Bronchial epithelial cell (primary cell): ENCODE measurements at places on chromosomes 16 and 17. TPM values are rescaled to one million over a fixed set of nuclear protein-coding genes. Genes with fewer than 3 reads are reported as not detected.

GRCh38 chr16:83685615-83686165 is 122.1 kb upstream of the HSBP1 start:
- no peak for DNase-seq

DNA sequence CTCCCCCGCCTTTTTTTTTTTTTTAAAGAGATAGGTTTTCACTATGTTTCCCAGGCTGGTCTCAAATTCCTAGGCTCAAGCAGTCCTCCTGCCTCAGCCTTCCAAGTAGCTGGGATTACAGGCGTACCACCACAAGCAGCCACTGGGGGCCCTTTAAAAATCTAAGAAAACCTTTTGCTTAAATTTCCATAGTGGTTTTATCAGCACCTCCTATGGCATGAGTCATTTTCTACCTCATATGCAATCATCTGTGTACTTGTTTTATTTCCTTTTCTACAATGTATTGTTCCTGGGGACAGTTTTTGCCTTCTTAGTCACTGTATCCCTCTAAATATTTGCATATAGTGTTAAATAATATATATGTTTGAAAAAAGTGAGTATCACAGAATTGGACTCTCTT is 29.2 kb downstream of the GNA13 start:
- peak; percentile 85 for DNase-seq

GRCh38 chr16:85446951-85447692 is 166.0 kb upstream of the GSE1 start:
- DNase-seq: no peak

- peak; percentile 95 for DNase-seq
These were observed 1.6 kb upstream of the DUSP14 start for GRCh38 chr17:37488009-37488604.

DNA sequence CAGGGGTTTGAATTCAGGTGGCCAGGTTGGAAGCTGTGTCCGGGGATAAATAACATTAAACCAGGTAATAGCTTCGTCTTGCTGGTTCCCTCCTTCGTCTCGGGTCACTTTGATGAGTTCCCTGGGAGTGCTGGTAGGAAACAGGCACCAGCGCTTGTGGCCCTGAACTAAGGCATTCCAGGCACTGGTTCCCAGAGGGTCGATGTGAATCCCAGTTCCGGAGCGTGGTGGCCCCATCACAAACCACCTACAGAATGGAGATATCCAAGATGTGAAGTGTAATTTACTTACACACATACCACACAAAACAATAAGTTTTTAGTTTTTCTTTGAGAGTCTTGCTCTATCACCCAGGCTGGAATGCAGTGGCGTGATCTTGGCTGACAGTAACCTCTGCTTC is 2.6 kb downstream of the JMJD6 start:
- no peak for DNase-seq

GRCh38 chr16:78292086-78292843 is 192.8 kb downstream of the WWOX start:
- no peak for DNase-seq

DNA sequence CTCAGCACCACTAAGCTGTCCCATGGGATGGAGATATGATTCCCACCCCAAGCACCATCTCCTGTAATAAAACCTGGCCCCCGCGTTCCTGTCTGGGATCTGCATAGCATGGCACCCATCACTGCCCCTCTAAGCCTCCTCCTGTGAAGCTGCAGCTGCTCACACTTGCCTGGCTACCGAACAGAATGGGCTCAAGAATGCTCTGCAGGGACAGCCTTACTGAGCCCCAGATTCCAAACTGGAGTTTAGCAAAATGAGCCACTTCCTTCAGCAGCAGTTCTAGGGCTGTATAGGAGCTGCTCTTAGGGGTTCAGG is 256.1 kb downstream of the CPPED1 start:
- DNase-seq: no peak

- DNase-seq: no peak
These were observed 78.9 kb upstream of the PLCG2 start for GRCh38 chr16:81700071-81700779.

DNA sequence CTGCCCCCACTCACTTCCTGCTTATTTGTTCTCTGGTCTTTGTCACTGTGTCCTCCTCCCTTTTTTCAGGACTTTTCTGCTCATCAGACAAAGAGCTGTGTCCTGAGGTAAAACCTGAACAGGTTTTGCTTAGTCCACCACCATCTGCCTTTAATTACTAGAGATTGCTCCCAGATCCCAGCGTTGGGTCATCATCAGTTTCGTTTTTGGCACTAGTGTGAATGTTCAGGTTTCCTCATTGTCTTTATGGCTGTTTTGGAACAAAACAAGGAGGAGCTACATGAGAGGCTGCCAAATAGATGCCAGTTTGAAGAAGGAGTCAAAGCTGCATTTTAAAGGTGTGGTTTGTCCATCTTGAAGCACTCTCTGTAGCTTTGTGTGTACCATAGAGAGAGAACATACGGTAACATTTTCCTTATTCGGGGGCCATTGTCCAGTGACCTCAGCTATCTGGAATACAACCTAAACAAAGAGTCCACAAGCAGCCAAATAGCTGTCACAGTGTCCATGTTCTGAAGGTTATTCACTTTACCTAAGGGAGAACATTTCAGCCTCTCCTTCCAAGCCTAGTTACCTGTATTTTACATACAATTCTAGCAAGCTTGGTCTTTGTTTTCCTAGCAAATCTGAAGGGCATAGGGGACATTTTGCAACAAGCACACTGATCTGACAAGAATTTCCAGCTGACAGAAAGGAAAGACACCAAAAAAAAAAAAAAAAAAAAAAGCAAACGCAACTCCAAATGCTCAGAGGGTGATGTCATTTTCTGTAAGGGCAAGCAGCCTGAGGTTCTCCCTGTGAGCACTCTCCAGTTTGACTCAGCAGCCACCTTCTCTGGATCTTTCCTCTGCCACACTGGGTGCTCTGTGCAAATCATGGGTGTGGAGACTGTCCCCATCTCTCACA is 196.1 kb downstream of the NTN1 start:
- peak; percentile 58 for DNase-seq

DNA sequence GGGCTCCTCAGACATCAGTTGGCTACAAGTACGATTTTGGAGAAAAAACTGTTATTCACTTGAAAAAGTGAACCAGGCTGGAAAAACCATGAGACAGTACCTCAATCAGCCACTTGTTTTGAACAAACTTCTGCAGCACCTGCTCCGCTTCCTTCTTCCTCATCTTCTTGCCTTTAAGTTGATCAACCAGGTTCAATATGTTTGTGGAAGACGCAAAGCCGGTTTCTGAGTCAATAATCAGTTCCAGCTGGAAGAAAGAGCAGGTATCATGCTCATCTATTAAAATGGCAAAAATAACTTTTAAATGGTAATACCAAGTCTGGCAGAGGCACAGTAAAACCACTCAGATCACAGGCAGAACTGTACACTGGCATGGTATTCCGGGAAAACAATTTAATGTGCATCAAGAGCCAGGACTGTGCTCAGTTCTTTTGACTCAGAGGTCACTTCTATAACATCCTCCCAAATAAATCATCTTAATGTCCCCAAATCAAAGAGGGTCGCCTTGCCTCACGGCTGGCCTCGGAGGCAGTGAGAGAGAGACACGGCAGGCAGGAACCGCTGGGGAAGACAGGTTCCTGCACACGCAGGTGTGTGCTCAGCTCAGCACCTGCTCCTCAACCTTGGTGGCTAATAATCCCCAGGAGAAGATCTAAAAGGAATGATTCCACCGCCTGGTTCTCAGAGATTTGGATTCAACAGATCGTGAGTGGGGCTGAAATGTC is 29.7 kb downstream of the KDM8 start:
- no peak for DNase-seq

DNA sequence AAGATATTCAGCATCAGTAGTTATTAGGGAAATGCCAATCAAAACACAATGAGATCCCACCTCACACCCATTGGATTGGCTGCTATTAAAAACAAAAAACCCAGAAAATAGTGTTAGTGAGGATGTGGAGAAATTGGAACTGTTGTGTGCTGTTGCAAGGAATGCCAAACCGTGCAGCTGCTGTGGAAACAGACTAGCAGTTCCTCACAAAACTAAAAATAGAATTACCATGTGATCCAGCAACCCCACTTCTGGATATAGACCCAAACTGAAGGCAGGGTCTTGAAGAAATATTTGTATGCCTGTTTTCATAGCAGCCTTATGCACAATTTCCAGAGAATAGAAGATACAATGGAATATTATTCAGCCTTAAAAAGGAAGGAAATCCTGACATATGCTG is 46.0 kb downstream of the FOXK2 start:
- DNase-seq: no peak

DNA sequence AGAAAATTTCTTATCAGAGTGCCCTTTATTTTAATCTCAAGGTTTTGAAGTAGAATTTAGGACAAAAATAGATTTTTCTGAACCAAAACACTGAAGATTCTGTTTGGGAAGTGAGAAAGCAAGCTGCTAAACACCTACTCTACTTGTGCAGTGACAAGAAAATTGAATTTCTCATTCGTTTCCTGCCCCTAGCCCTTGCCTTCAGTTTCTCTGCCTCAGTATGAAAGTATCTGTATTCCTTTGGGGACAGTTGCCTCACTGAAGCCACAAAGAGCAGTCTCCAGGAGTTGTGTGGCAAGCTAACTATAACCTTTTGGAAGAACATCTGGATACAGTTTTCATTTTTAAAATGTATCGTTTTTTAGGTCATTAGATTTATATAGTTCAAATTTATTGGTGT is 19.7 kb downstream of the MOSMO start:
- DNase-seq: no peak

DNA sequence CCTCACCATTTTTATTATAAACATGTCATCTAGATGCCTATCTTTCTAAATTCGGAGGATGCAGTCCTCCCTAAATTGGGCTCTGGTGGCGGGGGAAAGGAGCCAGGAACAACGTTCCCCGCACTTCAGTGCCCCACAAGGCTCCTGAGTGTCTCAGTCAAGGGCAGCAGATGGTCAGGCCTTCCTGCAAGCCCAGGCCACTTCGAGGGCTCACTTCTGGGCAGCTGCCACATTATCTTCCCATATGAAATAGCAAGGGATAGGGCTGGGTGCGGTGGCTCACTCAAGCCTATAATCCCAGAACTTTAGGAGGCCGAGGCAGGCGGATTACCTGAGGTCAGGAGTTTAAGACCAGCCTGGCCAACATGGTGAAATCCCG is 32.3 kb downstream of the FBXO31 start:
- no peak for DNase-seq

DNA sequence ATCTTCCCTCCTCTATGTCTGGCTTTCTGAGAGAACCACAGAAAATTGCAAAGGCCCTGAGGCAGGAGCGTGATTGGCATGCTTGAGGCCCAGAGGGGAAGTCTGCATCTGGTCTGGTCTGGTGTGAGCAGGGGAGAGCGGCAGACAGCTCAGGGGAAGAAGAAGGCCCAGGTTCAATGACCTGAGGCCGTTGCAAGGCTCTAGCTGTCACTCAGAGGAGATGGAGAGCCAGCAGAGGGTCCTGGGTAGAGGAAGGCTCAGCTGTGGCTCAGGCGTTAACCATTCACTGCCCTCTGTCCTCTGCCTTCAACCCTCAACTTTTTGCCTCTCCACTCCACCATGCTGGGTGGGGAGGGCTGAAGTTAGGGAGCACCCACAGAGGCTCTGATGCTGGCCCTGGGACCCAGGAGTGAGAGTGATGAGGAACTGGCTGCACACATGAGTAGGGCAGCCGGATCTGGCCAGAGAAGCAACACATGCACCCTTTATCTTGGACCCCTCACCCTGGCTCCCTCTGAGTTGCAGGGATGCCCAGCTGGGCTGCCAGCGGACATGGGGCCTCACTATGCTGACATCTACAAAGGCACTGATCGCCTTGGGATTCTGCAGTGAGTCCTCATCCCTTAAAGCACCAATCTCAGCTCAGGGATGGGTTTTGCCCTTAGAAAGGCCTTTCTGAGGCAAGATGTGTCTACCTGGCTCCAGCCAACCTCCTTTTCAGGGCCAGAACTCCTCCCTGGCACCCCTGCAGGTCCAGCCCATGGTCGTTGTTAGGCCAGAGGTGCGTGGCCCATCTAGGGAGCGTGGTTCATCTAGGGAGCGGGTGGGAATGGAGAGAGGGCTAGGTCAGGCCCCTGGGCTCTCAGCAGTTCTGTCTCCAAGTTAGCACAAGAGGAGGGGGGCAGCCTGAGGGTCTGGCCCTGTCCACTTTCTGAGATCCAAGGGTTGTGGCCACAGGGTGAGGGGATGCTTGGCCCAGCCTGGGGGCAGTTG is 7.7 kb upstream of the KRTAP17-1 start:
- no peak for DNase-seq

DNA sequence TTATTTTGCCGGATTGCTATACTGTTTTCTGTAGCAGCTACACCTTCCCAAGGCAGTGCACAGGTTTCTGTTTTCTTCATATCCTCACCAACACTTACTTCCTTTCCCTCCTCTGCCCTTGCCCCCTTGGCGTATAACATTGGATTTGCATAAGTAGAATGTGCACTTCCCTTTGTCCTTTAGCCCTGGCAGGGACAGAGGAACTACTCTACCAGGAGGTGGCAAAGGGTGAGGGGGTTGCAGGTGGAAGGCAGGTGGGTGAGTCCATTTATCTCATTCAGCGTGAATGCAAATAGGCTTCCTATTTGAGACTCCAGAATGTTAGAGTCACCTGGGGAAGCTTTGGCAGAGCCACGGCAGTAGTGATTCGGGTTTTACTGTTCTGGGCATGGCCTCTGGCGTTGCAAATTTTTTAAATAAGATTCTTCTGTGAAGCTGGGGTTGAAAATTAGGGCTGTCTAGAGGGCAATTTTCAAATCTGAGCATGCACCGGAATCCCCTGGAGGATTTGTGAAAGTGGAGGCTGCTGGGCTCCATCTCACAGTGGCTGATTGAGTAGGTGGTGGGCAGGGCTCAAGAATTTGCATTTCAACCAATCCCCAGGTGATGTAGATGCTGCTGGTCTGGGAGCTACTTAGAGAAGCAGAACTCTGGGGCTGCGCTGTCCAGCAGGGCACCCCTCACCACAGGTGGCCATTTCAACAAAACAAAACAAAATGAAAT is 84.7 kb downstream of the PLCG2 start:
- DNase-seq: no peak

DNA sequence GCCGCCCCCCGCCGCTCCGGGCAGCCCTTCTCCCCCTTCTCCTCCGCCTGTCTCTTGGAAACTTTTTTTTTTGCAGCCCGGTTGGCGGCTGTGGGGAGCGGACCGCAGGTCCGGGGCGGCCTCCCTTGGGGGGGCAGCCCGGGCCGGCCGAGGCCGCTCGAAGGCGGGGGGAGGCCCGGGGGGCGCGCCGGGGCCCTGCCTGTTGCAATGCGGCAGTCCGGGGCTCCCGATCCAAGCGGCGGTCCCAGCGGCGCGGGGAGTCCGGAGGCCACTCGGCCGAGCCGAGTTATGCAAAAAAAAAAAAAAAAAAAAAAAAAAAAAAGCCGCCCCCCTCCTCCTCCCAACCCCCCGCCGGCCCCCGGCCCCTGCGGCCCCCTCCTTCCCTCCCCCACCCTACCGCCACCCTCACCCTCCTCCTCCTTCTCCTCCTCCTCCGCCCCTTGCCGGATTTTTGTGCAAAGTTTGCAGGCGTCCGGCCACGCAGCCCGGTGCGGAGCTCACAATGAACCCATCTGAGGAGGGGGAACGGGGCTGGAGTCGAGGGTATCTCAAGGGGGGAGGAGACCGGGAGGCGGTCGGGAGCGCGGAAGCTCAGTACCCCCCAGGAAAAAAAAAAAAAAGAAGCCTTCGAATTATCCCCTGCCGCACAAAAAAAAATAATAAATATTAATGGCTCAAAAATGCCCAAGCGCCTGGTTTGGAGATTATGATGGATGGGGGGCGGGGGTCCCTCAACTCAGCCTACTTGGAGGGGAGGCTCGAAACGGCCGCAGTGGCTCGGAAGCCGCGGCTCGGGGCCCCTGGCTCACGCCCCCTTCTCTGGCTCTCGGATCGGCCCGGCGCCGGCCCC is at the start of gene ZNF423:
TSS of gene ZNF423 (minus strand) at position 291 of the 850 bp plus-strand sequence. CDS start 338 bp downstream, outside the sequence.
- no peak for DNase-seq

MT1M gene
- total RNA-seq: 0.26 TPM in 1 of 2 replicates, not detected in the other

NPIPA3 gene
- total RNA-seq: 0.53 and 2.0 TPM in 2 replicates

KRT9 gene
- 0.26 and 0.51 TPM in 2 replicates for total RNA-seq

ZKSCAN2 gene
- 1.8 and 3.4 TPM in 2 replicates for total RNA-seq

TLCD3B gene
- total RNA-seq: not detected in 2 replicates

C1QTNF1 gene
- 0.13 and 0.79 TPM in 2 replicates for total RNA-seq

KLHL10 gene
- under 0.01 and 0.13 TPM in 2 replicates for total RNA-seq
